ENCODE measurements at places on chromosomes 7 and 10.

GRCh38 chr10:31034098-31034909, 2.6 kb upstream of the ZNF438 start:
- no peak for DNase-seq

- DNase-seq, result no peak
Observed at GRCh38 chr10:69151984-69152383, 28.0 kb downstream of the VPS26A start.

DNA sequence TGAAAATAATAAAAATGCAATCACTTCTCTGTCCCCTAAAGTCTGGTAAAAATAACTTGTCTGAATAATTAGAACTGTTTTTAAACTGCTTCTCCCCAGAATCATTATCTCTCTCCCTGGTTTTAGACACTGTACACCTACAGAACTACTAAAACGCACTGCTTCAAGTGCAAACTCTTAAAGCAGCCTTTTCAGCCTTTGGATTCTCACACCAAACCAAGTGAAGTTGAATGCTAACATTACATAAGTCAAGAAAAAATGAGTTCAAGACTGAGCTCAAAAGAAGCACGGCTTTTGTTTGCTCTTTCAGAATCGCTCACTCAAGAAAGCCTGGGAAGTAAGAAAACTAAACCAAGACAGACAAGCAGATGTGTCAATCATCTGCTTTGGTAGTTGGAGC, 188.8 kb downstream of the LSM5 start:
- DNase-seq, result no peak

- no peak for DNase-seq
Observed at GRCh38 chr7:104231054-104232046, 23.5 kb upstream of the ORC5 start.

- no peak for DNase-seq
Observed at GRCh38 chr10:91103384-91104192, 116.9 kb upstream of the PCGF5 start.

GRCh38 chr10:62148155-62148554, 120.5 kb downstream of the RTKN2 start:
- no peak for DNase-seq

- DNase-seq, result no peak
Observed at GRCh38 chr7:118753479-118753878, 529.0 kb downstream of the ANKRD7 start.

DNA sequence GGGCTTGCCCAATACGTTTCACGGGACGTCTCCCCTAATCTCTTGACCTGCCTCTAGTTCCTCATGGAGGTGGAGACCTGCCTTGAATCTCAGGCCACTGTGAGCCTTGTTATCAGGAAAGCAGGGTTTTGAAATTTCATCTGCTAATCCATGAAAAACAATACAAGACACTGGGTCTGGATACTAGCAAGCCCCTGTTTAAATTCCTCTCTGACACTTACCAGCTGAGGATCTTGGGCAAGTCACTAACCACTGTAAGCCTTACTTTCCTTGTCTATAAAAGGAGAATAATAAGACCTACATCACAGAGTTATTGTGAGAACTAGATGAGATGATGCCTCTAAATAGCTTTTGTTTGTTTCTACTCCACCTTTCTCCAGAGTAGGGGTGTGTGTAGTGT, 303.6 kb downstream of the FGFR2 start:
- DNase-seq, result no peak

DNA sequence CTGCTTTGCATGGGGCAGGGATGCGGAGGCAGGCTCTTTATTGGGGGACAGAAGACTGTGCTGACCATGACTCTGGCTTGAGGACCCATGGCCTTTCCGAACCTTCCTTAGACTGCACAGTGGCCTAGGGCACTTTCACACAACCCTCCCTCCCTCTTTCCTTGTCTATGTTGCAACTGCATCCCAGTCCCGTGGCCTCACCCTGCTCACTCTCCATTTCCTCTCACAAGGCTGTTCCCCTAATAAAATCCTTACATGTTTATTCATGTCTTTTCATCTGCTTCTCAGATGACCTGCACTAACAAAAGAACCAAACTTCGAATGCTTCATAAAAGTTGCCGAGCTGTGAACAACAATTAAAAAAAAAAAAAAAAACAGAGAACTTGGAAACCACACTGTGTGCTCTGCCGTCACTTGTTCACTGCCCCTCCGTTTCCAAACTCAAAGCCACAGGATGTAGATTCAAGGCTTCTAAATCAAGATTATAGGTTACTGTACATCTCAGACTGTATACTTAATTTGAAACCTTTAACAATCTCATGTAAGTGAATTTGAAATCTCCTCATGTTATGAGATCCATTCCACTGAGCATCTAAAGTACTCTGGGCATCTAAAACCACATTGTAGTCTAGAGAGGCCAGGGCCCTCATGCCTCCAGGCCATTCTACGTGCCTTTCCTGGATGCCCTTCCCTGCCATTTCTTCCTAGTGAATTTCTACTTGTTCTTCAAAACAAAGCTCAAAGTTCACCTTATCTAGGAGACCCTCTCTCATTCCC, 265.9 kb downstream of the SNX13 start:
- no peak for DNase-seq

GRCh38 chr10:33781606-33782395, 447.3 kb upstream of the NRP1 start:
- DNase-seq, result no peak

DNA sequence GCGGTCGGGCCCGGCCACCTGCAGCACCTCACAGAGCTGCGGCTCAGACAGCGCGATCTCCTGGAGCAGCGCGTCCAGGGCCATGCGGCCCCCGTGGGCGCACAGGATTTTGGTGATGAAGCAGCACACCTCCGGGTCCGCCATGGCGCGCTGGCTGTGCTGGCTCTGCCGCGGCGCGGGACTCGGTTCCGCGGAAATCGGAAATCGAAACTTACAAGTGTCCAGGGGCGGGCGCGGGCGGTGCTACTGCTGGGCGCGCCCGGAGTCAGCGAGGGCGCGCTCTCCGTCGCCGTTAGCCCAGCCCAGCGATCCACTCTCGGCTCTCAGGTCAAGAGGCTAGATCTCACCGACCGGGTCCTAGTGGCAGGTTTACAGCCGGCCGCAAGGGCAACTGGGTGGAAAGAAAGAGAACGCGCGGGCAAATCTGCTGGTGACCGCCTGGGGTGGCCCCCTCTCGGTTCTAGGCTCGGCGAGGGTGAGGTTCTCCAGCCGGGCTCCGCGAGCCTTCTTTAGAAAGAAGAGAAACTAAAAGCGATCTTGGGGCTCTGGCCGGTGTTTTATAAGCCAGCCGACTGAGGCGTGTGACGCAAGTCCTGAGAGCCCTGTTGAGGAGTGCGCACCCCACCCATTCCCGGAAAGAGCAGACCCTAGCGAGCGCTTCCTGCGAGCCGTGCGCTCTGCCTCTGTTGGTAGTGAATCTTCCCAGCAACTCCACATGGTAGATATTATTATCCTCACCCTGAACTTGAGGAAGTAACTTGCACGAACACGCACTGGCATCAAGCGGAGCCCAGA, at the start of gene ZC3HAV1:
Gene ZC3HAV1, minus strand, starts transcription at position 533 of the 795 bp plus-strand sequence. Its CDS starts 389 bp downstream, at position 144.
- DNase-seq, result no peak

DNA sequence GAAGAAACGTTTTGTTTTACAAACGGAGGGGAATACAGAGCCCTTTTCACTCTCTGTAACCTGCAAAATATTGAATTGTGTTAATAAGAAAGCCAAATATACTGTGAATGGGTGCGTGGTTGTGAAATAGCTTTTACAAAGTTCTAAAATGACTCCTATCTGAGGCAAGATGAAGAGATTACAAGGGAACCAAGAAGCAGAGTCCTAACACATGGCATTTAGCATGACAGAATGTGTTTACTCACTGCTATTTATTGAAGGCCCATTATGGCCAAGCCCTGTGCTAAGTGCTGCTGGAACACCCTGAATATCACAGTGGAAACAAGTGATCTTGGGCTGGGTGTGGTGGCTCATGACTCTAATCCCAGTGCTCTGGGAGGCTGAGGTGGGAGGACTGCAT, 12.9 kb downstream of the JCAD start:
- DNase-seq, result no peak

DNA sequence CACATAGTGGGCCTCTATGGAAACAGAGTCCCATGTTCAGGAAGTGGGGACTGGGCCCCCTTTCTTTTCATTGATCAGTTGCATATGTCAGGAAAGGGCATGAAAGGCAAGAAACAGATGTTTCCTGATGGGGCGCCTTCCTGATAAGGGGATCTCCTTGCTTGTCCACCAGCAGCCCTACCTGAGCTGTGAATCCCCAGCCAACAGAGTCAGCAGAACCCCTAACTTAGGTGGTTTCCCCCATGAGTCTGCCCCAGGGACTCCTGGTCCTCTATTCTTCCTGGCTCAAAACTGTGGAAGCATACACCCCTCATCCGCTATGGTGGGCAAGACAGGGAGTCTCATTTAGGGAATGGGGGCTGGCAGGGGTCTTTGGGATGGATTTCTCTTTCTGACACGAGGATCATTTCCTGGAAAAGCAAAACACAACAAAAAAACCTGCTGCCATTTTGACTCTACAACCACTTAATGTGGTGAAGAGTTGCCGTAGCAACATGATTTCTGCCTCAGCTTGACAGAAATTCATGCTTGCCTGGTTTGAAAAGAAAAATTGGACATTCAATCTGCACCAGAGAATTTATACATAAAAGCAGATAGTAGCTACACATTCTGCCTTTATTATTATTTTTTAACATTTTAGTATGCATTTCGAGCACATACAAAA, 119.8 kb downstream of the SPAG6 start:
- no peak for DNase-seq

DNA sequence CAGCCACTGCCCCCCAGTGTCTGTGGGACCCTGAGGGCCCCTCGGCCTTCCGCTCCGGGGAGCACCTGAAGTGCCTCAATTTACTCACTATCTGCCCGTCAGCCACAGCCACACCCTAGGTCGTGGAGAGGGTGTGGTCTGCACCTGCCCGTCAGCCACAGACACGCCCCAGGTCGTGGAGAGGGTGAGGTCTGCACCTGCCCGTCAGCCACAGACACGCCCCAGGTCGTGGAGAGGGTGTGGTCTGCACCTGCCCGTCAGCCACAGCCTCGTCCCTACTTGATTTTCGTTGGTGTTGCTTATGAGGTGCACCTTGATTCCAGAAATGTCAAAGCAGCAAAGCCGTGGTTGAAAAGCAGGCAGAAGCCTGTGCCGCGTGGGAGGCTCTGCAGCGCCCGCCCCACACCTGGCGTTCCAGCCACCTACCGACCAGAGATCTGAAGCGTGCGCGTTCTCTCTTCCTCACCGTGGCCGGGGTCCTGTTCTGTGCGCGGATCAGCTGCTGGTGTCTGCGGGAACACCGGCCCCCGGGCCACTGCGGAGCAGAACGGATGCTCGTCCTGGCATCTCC, 101.6 kb downstream of the DYNC2I1 start:
- DNase-seq, result peak; percentile 20

- no peak for DNase-seq
Observed at GRCh38 chr7:50978633-50979215, 196.0 kb upstream of the GRB10 start.

GRCh38 chr7:31192986-31193385, 140.9 kb downstream of the ADCYAP1R1 start:
- no peak for DNase-seq

DNA sequence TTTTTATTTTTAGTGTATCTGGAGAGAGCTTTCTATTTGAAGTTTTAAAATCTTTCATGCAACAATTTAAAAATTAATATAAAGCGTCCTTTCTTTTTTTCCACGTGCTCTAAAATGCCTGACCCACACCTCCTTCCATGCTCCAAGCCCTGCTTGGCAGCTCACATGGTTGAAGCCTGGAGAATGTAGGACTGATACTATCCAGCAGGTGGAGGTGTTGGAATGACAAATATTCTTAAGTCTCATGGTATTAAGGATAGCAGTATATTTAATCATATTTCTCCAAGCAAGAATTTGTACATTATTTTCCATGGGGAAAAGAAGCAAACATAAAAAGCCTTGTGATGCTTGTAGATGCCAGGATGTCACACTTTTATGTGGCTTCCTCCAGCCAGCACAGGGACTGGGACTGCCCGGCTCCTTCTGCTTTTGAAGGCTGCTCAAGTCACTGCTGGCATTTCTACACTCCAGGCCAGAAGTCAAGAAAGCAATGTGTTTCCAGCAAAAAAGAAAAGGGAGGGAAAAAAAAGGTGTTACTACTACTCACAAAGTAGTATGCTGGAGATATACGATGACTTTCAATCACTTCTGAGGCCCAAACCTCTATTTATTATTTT, 49.7 kb downstream of the BZW2 start:
- DNase-seq, result no peak

DNA sequence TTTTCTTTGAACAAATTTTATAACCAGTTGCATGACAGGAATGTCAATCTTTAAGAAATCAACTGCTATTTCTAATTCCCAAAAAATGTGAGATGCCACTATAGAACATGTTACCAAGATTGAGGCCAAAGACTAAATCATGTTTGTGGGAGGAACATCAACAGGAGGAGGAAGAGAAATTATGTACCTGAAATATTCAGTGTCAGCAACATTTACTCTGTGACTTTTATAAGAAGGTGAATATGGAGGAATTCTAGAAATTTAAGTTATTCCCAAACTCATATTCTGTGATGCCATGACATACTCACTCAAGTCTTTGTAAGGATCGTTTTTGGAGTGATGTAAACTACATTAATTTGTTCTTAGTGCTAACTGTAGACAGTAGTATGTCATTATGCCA, 408.4 kb downstream of the SH2D4B start:
- no peak for DNase-seq

DNA sequence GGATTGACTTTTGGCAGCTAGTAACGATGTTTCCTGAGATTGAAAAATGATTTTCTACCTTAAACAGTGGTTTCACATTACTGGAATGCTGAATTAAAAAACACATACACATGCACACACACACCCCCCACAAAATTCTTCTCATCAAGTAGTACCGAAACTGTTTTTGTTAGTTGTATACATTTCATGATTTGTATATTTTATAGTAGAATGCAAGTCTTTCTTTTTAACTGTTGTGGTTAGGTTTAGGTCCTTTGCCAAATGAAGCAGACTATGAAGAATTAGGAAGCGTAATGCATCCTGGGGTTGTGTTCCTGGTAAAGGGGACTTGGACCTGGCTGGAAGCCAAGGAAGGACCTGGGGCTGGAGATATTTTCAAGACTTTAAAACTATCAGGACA, 505.8 kb downstream of the SUGCT start:
- no peak for DNase-seq

DNA sequence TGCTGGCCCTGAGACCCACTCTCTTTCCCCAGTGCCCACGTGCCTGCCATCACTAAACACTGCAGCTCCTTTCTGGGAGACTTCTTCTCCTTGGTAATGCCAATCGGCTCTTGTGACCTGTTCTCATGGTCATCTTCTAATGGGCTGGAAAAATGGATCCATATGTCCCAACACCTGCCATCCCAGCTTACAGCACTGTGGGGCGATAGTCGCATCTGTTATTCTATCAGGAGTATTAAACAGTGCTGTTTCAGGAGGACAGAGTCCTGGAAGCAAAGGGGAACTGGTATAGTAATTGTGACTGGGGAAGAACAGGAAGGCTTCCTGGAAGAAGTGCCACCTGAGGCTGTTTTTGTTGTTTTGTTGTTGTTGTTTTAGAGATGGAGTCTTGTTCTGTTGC, 411.2 kb downstream of the GLRX3 start:
- DNase-seq, result no peak

- no peak for DNase-seq
Observed at GRCh38 chr7:42164881-42165428, 72.1 kb downstream of the GLI3 start.

Measured in NCI-H1436 treated with DMSO at 0.1 percent for 48 hours (cell line).